Right cardiac atrium (tissue), 5 donors: ENCODE measurements at places on chromosomes 2 and 18.
A peak's percentile ranks its signal among the peaks of the same experiment; 100 is the strongest.

DNA sequence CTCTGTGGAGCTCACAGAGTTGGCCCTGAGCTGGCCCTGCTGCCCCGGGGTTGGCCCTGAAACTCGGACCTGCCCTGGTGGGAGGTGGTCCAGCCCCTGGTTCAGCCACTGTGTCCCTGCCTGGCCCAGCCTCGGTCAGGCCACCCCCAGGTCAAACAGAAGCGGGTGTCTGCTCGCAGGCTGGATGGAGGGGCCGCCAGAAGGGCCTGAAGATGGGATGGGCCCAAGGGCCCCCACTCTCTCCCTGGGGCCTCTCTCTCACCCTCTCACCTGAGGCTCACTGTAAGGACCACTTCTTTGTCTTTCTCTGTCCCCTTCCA lies 25.1 kb upstream of the B3GNT7 start:
- no peak for DNase-seq

DNA sequence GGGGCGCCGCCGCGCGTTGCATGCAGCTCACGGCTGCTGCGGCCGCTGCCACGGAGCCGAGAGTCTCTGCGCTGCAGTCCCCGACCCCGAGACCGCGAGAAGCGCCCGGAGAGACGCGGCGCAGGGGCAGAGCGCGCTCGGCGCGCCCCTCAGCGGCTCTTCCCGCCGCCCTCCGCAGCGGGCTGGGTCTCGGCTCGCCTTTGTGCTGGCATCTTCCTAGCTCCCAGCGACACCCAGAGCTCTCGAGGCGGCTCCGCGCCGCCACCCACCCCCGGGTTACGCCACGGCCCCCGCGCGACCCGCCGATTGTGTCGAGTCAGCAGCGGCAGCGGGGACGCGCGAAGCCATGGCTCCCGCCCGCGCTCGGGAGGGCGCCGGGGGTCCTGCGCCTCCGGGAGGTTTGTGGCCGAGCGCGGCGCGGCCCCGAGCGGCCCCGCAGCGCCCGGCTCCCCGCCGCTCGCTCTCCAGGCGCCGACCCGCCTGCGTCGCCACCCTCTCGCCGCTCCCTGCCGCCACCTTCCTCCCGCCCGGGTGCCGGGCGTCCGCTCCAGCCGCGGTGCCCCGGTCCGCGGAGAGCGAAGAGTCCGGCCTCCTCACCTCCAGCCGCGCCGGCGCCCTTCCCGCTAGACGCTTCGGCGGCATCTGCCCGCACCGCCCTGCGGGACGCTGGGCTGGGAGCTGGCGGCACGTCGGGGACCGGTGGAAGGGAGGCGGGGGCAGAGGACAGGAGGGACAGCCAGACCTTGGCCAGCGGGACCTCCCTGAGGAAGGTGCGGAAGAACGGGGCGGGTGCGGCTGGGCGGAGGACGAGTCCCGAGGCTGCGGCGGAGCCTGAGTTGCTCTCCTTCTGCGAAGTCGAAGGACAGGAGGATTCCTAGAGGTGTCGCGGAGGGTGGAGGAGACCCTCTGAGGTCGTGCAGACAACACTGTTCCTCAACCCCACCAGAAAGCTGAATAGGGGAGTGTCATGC lies 46.3 kb upstream of the CCDC150 start:
- DNase-seq = peak; percentile 55

GRCh38 chr2:235908826-235909225 lies 259.4 kb downstream of the GBX2 start:
- DNase-seq = no peak

DNA sequence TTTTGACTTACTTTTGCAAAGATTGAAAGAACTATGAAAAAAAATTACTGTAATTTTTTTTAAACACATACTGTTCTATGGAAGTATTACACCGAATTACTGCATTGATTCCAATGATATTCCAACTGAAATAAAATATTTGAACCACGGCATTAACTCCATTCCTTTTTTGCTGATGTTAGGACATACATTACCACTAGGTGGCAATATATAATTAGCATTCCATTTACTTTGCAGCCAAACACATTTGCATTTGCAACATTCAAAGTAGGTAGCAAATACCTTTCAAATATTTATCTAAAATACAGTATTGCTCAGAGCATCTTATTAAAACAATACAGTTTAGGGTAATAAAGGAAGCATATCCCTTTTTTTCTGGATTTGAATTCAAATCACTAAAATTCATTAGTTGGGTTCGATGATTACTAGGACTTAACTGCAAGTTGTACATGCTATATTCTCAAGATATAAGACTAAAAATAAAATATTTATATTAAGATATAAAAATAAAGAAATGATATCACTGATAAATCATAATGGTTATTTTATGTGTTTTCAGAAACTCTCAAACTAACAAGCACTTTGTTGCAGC lies 31.3 kb downstream of the LANCL1 start:
- DNase-seq = no peak

GRCh38 chr2:231187736-231188505 lies 10.5 kb upstream of the ARMC9 start:
- DNase-seq = peak; percentile 90
